ENCODE measurements at places on chromosomes 12 and 14. TPM values are rescaled to one million over a fixed set of nuclear protein-coding genes. Genes with fewer than 3 reads are reported as not detected.

DNA sequence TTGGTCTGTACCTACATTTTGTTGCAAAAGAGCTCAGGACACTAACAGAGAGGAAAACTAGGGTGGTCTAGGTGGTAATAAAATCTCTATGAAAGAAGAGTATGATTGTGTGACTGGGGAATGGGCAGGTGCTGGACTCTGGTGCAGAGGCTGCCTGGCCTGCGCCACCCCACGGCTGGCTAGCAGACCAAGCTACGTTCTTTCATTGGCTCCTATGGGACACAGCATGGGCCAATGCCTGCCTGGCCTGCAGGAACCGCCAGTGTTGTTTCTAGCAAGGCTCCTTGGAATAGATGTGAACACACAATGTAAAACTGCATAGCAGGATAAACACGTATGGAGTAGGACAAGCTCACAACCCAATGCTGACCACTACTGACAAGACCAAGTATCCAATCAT is 51.7 kb upstream of the CORO1C start:
- DNase-seq: peak; percentile 6

PLXNC1 gene
- 4.1 TPM for total RNA-seq

SOX5 gene
- total RNA-seq: 7.6 TPM

DNA sequence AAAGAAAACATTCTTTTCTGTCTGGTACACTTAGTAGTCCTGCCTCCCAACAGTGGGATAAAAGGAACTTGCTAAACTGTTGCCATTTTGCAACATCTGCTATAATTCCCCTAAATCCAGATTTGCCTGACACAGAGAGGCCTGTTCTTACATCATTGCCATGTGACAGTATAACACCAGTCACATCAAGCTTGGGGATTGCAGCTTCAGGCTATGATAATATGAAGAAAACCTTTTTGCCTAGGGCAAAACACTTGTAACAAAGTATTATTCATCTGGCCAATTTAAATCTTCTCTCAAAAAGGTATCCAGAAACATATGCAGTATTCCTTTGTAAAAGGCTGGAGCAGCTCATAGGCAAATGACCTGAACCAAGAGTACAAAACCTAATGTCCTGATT is 80.9 kb upstream of the OTX2 start:
- DNase-seq: no peak

DNA sequence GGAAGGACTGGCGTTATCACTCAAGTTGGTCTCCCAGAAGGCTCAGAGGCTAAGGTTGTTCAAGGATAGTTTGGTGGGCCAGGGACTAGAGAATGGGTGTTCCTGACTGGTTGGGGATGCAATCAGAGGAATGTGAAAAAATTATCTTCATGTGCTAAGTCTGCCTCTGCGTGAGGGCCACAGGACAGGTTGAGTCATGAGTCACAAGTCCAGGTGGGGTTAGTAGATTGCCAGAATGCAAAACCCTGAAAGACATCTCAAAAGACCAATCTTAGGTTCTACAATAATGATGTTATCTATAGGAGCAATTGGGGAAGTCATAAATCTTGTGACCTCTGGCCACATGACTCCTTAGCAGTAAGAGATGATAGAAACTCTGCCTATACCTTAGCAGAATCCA is 220.1 kb upstream of the EEA1 start:
- no peak for DNase-seq

- peak; percentile 29 for DNase-seq
Measured at GRCh38 chr12:46267825-46268582, 839 bp downstream of the SLC38A1 start.

CISTR gene
- total RNA-seq: 1.4 TPM

GRCh38 chr12:80936642-80937390 is 918 bp downstream of the LIN7A start:
- DNase-seq: peak; percentile 40

HOXC11 gene
- not detected for total RNA-seq

DNA sequence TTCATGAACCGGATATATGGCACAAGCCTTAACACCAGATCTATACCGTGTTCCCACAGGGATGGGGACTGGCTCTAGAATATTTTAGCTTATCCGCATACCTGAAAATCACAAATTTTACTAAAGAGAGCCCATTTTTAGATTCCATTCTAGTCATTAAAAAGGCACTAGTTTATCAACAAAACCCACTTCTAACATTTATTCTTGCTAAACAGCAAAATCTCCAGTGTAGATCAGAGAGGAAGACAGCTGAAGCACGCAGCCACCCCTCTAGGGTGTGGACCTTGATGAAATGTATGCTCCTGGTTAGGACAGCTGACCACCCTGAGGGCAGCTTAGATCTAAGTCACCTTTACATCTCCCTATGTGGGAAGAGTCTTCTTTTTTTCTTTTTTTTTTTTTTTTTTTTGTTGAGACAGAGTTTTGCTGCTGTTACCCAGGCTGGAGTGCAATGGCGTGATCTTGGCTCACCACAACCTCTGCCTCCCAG is 62.4 kb downstream of the EID3 start:
- DNase-seq: no peak

MFAP5 gene
- total RNA-seq: 64.8 TPM

DNA sequence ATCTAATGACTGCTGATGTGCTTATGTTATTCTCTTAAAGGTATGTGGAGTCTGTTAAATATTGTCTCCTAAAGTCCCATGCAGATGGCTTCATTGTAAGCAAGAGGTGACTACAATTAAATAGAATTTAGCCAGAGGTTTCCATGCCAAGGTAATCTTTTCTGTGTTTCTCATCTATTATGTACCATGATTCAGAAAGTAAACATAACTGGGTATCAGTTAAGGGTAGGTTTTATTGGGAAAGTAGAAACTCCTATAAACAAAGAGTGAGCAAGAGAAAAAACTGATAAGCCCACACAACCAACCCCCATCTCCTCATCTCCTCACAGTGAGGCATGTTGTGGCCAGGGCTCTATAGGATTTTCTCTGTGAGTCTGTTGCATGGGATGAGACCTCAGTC is 611.7 kb downstream of the SNAPC1 start:
- no peak for DNase-seq

TRMT61A gene
- 8.5 TPM for total RNA-seq

- no peak for DNase-seq
Measured at GRCh38 chr12:108910336-108910735, 30.4 kb downstream of the DAO start.

- DNase-seq: peak; percentile 68
Measured at GRCh38 chr12:118103601-118104382, at the start of gene VSIG10. VSIG10 (minus strand) TSS chr12:118104011; CDS start chr12:118103671, 340 bp downstream.

MSI1 gene
- 6.2 TPM for total RNA-seq

- DNase-seq: no peak
Measured at GRCh38 chr12:19306366-19306765, 132.9 kb upstream of the AEBP2 start.

TM9SF1 gene
- 30.7 TPM for total RNA-seq

DNA sequence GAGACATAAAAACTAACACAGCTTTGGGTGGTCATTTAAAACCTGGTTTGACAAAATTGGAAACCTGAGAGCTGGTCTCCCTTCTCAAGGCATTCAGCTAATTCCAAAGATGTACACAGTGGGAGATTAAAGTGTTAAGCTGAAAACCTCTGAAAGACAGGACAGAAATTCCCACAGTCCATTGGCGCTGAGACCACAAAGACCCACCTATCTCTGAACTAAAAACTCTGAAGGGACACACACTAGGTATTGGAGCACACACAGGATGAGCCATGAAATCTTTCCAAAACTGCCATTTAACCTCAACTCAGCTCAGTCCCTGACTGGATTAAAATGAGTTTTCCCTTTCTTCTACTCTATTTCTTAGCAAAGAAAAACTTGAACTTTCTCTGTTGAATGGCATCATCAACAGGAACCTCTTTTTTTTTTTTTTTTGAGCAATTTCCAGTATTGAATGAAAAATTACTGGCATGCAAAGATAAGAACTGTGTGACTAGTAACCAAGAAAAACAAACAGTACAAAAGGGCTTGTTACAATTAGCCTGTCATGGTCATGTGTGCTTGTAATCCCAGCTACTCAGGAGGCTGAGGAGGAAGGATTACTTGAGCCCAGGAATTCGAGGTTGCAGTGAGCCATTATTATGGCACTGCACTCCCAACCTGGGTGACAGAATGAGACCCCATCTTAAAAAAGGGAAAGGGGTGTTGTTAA is 82.4 kb downstream of the IPO8 start:
- DNase-seq: no peak

LRP1-AS gene
- total RNA-seq: not detected

HOXC6 gene
- total RNA-seq: 0.50 TPM

DNA sequence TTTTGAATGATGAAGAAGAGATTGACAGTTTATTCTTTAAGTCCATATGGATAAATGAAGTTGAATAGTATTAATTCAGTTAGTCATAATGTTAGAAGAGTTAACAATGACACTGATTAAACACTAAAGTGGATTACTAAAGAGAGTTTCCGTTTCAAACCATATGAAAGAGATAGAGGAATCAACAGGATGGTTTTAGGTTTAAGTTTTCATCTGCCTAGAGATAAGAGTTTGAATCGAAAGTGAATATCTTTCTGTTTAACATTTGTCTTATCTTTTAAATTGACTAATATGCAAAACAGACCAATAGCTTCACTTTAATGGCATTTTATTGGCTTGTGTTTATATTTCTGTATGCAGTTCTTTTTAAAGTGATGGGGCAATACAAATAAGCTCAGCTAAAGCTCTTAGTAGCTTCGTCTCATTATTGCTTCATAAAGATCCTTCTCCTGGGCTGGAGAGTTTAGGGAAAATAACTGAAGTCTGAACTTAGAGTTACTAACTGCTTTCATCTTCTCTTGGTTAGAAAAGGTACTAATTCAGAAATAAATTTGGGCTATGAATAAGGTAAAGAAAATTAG is 66.0 kb downstream of the MIPOL1 start:
- DNase-seq: no peak

GRCh38 chr12:52585946-52586345 is 12.3 kb upstream of the KRT74 start:
- no peak for DNase-seq

FGD4 gene
- 15.9 TPM for total RNA-seq

LMNTD1 gene
- total RNA-seq: 0.58 TPM

INSM2 gene
- not detected for total RNA-seq

LRRC43 gene
- 0.71 TPM for total RNA-seq

- no peak for DNase-seq
Measured at GRCh38 chr14:22513066-22513812, 75.8 kb downstream of the DAD1 start.

TUBA1C gene
- total RNA-seq: 68.0 TPM

DNA sequence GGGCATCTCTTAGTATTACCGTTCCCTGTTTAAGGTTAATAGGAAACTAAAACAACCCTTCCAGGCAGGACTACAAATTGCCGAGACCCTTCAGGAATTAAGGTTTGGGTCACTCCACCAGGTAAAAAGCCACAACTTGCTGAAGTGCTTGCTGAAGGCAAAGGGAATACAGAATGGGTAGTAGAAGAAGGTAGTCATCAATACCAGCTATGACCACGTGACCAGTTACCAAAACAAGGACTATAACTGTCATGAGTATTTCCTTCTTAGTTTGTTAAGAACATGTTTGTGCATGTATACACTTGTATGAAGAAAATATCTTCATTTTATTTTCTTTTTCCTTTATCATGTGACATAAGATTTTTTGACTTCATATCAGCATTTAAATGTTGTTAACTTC is 578.7 kb upstream of the FBXO33 start:
- DNase-seq: no peak

- DNase-seq: no peak
Measured at GRCh38 chr12:105222284-105222655, 13.7 kb downstream of the APPL2 start.

RNASE1 gene
- total RNA-seq: 295 TPM

C3AR1 gene
- total RNA-seq: 10.4 TPM
